Activated CD8-positive, alpha-beta memory T cell treated with anti-CD3 and anti-CD28 coated beads for 4 hours (primary cell): ENCODE measurements at places on chromosomes 7 and 10.

- no peak for DNase-seq
These were observed 151.5 kb downstream of the ANK3 start for GRCh38 chr10:60237977-60238758.

DNA sequence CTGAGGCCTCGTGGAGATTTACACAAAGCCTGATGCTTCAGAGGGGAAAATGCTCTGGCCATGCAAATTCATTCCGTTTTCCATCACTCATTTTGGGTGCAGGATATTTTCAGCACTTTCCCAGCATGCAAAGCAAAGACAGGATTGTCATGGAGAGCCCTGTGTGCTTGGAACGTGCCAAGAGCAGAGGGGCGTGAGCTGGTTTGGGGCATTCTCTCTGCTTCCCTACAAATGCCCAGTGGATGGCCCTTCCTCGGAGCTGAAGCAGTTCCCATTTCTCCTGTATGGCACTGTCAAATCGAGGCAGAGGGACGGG, 164.1 kb downstream of the PRKAG2 start:
- DNase-seq, result no peak

- DNase-seq, result no peak
These were observed 18.6 kb downstream of the PFKFB3 start for GRCh38 chr10:6221192-6221940.

DNA sequence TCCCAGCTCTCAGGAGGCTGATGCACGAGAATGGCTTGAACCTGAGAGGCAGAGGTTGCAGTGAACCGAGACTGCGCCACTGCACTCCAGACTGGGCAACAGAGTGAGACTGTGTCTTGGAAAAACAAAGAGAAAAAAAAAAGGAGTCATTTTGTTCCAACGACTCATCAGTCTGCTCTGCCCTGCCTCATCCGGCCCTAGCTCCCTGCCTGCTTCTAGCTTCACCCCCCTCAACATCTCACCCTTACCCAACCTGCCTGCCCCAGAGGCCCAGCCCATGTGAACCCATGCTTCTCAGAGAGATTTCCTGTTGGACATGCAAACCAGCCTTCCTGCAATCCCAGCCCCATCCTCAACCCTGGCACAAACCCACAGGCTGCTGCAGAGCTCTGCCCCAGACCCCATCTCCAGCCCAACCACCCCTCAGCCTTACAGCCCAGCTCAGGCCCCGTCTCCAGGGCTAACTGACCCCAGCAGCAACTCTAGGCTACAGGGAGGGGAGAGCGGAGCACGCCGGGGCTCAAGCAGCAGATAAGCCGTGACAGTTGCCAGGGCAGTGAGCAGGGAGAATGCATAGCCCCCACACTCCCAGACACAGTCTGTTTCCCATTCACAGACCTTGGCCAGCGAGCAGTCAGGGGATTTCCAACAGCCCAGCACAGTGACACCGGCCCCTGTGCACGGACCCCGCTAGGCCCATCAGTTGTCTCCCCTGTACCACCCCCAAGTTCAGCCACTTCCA, 86.0 kb upstream of the KCTD7 start:
- DNase-seq, result no peak

GRCh38 chr10:81251457-81252115, 623.4 kb upstream of the NRG3 start:
- no peak for DNase-seq

GRCh38 chr7:136134503-136134902, 157.3 kb upstream of the MTPN start:
- DNase-seq, result no peak

DNA sequence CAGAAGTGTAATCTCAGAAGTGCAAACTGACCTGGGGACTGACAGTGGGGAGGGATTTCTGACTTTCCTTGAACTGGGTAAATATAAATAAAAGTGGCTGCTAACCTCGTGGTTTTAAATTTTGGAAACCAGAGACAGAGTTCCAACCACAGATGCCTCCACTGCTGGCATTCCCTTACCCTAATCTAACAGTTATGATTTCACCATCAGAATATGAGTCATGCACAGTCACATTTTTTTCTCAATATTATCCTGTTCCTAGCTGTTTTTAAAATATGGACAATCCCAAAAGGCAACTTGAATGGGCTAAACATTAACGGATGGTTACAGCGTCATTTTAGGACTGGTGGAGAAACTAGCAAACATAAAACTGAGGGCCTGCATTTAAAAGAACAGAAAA, 264.3 kb upstream of the INHBA start:
- DNase-seq, result no peak

GRCh38 chr10:21673668-21674067, 139.6 kb downstream of the MLLT10 start:
- DNase-seq, result no peak

DNA sequence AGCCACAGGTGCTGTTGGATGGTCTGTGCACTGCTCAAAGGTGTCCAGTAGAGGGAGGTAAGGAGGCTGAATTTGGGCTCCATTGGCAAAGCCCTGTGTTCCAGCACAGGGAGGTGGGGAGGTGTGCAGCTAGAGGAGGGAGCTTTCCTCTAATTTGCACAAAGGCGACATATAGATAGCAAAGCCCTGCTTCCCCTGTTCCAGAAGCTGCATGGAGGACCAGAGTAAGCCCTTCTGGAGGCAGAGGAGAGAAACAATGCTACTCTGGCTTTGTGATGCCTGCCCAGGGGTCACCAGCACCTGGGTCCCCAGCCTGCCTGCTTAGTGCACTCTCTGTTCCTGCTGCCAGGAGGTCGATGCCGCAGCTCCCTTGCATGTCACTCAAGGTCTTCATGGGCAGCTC, 3.4 kb upstream of the ARHGAP22 start:
- DNase-seq, result no peak

DNA sequence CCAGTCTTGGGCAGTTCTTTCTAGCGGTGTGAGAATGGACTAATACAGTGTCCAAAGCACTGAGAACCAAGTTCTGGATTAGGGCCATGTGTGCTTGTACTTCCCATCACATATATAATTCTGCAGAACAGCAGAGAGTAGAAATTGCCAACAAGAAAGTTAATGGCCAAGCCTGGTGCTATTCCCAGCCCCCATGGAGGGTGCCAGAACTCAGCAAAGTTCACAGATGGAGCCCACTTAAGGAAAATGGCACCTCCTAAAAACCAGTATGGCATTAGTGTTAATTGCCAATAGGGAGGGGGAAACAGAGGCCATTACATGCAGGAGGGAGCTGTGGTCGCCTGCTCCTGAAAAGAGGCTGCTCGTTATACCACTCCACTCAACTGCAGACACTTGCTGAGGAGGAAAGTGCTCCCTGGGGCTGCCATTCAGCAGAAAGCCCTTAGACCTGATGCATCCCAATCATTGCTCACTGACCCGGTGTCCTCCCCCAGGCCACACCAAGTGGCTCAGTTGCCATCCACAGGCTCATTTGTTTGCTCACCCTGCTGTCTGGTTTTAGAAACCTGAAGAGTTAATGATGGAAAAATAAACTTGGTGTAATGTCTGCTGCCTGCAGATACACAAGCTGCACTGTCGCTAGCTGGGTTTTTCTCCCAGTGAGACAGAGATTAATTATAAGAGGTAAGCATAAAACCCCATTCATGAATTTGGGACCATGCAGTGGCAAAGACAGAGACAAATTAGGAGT, 280.6 kb downstream of the GFRA1 start:
- no peak for DNase-seq

DNA sequence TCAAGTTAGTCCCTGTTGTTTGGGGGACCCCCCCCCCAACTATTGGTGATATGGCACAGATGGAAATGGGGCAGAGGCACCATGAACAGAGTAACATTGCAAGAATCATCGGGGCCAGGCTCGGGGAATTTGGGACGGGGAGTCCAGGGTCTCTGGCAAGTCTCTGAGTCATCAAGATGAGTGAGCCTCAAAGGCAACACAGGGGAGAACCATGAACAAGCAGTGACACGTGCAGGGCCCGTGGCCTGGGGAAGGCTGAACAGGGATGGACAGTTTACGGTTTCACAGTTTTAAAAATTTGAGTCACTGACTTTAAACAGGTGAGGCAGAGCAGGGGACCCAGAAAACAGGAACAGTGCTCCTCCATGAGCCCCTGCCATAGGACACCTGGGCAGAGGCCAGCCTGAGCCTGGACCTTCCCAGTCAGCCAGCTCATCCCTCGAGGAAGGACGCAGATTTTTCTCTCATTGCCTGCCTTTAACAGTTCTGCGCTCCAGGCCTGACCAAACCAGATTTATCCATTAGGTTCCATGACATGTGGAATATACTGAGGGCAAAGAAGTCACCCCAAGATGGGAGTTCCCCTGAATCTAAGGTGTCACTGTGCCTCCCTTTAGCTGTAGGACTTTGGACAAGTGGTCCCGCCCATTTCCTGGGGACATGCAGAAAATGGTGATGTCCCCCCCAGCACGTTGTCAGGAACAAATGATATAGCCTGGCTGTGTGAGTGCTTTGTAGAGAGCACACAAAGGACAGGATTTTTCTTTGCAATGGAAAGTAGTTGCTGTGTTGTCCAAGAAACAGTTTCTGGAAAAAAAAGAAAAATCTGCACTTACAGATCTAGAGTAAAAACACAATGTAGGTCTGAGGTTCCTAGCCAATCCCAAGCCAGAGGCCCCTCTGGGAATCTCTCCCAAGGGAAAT, 23.8 kb downstream of the CHST15 start:
- DNase-seq, result no peak

- DNase-seq, result peak; percentile 38
These were observed 43.7 kb downstream of the CH25H start for GRCh38 chr10:89163265-89163995.

GRCh38 chr7:19554581-19554980, 154.3 kb downstream of the POLR1F start:
- DNase-seq, result no peak

DNA sequence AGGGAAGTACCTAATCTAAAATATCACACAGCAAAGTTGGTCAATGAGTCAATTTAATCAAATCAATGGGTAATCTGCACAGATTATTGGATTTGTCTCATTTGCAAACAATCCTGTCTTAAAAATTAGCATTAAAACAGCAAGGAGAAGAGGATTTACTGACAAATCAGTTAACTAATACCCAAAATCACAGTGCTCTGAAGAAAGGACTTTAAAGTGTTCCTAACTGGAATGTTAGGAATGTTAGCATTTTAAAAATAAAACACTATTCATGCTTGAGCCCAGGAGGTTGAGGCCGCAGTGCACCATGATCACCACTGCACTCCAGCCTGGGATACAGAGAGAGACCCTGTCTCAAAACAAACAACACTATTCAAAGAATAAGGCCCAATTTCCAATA, 83.1 kb downstream of the CHCHD3 start:
- no peak for DNase-seq

GRCh38 chr10:123942114-123942861, 50.7 kb upstream of the CPXM2 start:
- no peak for DNase-seq

- DNase-seq, result no peak
These were observed 19.7 kb downstream of the TSPAN12 start for GRCh38 chr7:120838281-120838682.

DNA sequence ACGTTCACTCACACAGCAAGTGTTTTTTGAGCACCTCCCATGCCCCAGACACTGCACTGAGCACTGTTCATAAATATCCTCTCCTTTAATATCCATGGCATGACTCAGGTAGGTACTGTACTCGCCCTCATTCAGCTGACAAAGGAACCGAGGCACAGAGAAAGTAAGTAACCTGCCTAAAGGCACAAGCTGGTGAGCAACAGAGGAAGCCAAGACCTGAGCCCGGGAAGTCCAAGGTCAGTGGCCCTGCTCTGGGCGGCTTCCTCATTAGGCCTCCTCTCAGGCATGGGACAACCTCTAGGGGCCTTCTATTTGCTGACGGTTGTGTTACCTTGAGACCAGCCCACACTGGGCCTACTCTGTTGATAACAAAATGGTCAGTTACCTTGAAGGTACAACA, 45.1 kb upstream of the EZH2 start:
- no peak for DNase-seq

DNA sequence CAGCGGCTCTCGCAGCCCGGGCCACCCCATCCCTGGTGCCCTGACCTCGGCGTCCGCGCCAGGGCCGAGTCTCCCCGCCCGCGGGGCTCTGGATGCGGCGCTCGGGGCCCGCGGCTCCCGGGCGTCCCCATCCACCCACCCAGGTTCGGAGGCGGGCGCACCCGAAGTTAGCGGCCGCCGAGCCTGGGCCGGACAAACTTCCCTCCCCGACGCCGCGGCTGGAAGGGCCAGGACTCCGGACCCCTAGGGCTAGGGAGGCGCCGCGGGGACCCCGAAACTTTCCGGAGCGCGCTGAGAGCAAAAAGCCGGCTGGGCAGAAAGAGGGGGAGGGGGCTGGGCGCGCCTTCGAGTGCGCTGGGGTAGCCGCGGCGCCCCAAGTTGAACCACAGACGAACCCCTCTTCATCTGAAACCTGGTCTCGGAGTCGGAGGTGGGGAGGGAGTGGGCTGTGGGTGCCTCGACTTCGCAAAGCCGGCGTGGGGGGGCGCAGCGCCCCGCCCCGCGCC, 3.7 kb upstream of the ELFN1 start:
- no peak for DNase-seq

- DNase-seq, result no peak
These were observed 42.6 kb downstream of the CNOT4 start for GRCh38 chr7:135467207-135467711.

- no peak for DNase-seq
These were observed 12.3 kb downstream of the CAMK2G start for GRCh38 chr10:73862011-73862410.

DNA sequence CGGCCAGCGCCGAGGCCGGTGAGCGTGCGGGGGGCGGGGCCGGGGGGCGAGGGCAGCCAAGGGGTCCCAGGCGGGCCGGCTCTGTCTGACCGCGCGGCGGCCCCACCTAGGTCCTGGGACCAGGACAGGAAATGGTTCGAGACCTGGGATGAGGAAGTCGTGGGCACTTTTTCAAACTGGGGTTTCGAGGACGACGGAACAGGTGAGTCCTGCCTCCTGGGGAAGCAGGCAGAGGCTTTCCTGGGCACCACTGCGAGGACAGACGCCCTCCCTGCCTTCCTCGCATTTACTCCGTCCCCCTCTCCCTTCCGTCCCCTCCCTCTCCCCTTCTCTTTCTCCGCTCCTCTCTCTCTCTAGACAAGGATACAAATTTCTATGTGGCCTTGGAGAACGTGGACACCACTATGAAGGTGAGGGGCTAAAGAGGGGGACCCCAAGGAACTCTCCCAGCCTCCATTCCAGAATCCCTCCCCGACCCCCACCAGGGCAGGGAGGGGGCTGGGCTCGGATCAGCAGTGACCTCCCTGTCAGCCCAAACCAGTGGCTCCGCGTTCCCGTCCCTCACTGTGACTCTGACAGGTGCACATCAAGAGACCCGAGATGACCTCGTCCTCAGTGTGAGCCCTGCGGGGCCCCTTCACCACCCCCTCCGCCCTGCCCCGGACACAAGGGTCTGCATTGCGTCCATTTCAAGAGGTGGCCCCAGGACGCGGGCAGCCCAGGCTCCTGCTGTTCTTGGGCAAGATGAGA, 2.6 kb upstream of the MUC12 start:
- no peak for DNase-seq
